ENCODE measurements at places on chromosomes 11 and 22.

GRCh38 chr11:112797648-112798293 lies 163.4 kb upstream of the NCAM1 start:
- H3K27me3 ChIP-seq = no peaks in the 10 kb centered on the region
- no peaks in the 10 kb centered on the region for H3K36me3 ChIP-seq
- H3K4me3 ChIP-seq = no peak overlapping the region
- H3K4me1 ChIP-seq = no peaks in the 10 kb centered on the region
- no peak for DNase-seq

DNA sequence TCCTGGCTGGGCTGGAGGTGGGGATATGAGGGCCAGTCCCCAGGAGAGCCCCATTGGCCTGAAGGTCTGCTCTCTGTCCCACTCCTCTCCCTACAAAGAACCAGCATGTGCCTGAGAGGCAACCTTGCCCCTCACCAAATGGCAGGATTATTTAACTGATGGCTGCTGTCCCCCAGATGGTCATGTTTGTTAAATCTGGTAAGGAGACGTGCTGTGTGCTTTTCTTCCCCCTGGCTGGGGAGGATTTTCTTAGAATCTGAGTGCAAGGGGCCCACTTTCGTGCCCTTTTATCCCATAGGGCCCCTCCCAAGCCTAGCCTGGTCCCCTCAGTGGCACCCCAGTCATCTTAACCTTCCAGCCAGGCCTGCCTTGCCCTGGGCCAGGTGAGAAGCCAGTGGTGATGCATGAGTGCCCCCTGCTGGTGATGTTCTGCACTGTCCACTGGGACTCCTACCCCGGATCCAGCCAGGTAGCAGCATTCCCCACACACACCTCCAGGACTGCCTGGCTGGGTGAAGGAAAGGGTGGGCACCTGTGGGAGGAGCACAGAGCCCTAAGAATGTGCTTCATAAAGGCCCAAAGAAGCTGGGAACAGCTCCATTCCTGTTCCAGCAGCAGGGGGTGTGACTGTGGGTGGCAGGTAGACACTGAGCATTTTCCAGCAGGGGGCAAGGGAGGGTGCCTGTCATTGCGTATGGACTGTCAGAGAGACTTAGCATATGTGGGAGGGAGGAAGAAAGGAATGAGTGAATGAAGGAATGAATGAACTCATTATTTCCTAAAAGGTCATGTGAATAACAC lies 28.9 kb downstream of the MFNG start:
- H3K4me1 ChIP-seq = no peaks in the 10 kb centered on the region
- H3K4me3 ChIP-seq = no peak overlapping the region
- H3K27me3 ChIP-seq = no peaks in the 10 kb centered on the region
- peak; percentile 75 for DNase-seq
- no peaks in the 10 kb centered on the region for H3K36me3 ChIP-seq
- H3K27ac ChIP-seq = no peak overlapping the region

GRCh38 chr22:36946421-36947158 lies 33.2 kb downstream of the CSF2RB start:
- H3K4me3 ChIP-seq = no peak overlapping the region
- H3K36me3 ChIP-seq = no peaks in the 10 kb centered on the region
- DNase-seq = no peak
- H3K27ac ChIP-seq = no peak overlapping the region
- peaks cover 15% of the 10 kb centered on the region for H3K27me3 ChIP-seq

- no peaks in the 10 kb centered on the region for H3K27me3 ChIP-seq
- no peak overlapping the region for H3K4me3 ChIP-seq
- DNase-seq = no peak
- H3K27ac ChIP-seq = no peak overlapping the region
- H3K4me1 ChIP-seq = no peaks in the 10 kb centered on the region
- H3K36me3 ChIP-seq = no peaks in the 10 kb centered on the region
Observed at GRCh38 chr11:83957038-83957900, 671.1 kb upstream of the CCDC90B start.

- peaks cover 3% of the 10 kb centered on the region for H3K27me3 ChIP-seq
- peak overlapping the region; percentile 44 for H3K27ac ChIP-seq
- H3K36me3 ChIP-seq = peaks cover 3% of the 10 kb centered on the region
- H3K4me1 ChIP-seq = peaks cover 27% of the 10 kb centered on the region
- DNase-seq = peak; percentile 86
- H3K4me3 ChIP-seq = no peak overlapping the region
Observed at GRCh38 chr22:37643225-37643847, 3.9 kb downstream of the SH3BP1 start.

Measured in DND-41 (cell line).